Posterior vena cava (tissue), 2 donors: ENCODE measurements at places on chromosomes 11 and 22. TPM values are rescaled to one million over a fixed set of nuclear protein-coding genes. Genes with fewer than 3 reads are reported as not detected.

ALDH3B1 gene
- total RNA-seq, result 11.2 TPM

IL18 gene
- 11.3 TPM for total RNA-seq

CHRDL2 gene
- 10.6 TPM for total RNA-seq

TTC28 gene
- total RNA-seq, result 36.6 TPM

MS4A7 gene
- 82.7 TPM for total RNA-seq

NRXN2 gene
- 7.9 TPM for total RNA-seq

KLHL22 gene
- total RNA-seq, result 20.0 TPM

SFI1 gene
- 20.5 TPM for total RNA-seq

SGSM1 gene
- total RNA-seq, result 1.9 TPM

PACSIN2 gene
- 71.8 TPM for total RNA-seq

EXPH5 gene
- 0.95 TPM for total RNA-seq

ARL14EP gene
- 28.0 TPM for total RNA-seq

ATP6V1E1 gene
- 126 TPM for total RNA-seq

RAB3IL1 gene
- 31.5 TPM for total RNA-seq

MS4A12 gene
- total RNA-seq, result not detected
